Left lobe of liver (tissue), 2 donors: ENCODE measurements at places on chromosomes 3 and 15. TPM values are rescaled to one million over a fixed set of nuclear protein-coding genes. Genes with fewer than 3 reads are reported as not detected.
A peak's percentile ranks its signal among the peaks of the same experiment; 100 is the strongest.

GRCh38 chr3:141271279-141272030, 39.8 kb downstream of the PXYLP1 start:
- no peak for DNase-seq

IL17RE gene
- total RNA-seq, result 2.5 TPM

DHX36 gene
- 17.6 TPM for total RNA-seq

GNB4 gene
- total RNA-seq, result 3.3 TPM

ITPR1 gene
- total RNA-seq, result 8.7 TPM

FBXL22 gene
- 0.53 TPM for total RNA-seq

DNA sequence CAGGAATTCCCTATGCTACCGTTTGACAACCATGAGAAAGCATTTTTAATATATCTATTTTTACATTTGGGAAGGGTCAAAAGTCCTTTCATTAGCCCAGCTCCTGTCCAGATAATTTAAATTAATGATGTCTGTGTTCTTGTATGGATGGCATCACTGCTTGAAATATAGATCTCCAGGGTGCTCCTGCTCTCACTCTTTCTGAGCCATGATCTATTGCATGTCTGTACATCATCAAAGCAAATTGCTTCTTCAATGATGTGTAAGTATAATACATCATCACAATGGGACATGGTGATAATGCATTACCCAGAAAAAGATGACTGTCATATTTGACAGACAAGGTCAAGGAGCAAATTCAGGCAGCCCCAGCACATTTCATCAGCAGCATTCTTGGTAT, 223.6 kb upstream of the CNTN6 start:
- DNase-seq, result no peak

DNA sequence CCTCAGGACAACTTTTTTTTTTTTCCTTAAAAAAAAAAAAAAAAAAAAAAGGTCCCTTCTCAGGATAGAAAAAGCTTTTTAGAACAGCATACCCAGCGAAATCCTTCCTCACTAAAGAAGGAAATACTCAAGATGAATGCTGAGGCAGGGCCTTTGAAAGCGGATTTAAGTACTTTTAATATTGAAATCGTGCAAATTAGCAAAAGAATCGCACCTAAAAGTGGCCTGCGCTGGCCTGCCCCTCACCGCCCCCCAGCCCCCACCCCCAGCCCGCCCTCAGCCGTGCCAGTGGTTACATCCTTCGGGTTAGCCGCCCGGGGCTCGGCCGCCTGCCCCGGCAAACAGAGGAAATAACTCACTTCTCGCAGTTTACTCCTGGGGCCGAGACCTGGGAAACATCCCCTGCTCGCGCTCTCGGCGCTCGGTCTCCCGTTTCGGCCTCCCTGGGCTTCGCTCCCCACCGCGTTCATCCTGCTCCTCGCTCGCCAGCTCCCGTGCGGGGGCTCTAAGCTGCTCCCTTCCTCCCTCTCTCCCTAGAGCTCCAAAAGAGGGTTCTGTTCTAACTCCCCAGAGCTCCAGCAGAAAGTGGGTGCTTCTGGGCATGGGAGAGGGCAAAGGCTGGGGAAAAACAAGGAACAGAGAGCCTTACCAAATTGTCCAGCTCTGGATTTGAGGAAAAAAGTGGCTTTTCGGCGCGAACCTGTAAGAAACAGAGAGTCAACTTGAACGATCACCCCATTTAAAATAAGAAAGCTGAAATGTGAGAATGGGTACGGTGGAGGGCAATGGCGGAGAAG, 5.2 kb downstream of the MEIS2 start:
- no peak for DNase-seq

GRCh38 chr15:74173380-74174218, at the start of gene ISLR:
Gene ISLR (plus strand): TSS chr15:74173710. CDS start chr15:74174859, 1,149 bp downstream.
- DNase-seq, result peak; percentile 37

- DNase-seq, result no peak
These were observed 38.2 kb downstream of the TGFBR2 start for GRCh38 chr3:30644615-30645014.

DNA sequence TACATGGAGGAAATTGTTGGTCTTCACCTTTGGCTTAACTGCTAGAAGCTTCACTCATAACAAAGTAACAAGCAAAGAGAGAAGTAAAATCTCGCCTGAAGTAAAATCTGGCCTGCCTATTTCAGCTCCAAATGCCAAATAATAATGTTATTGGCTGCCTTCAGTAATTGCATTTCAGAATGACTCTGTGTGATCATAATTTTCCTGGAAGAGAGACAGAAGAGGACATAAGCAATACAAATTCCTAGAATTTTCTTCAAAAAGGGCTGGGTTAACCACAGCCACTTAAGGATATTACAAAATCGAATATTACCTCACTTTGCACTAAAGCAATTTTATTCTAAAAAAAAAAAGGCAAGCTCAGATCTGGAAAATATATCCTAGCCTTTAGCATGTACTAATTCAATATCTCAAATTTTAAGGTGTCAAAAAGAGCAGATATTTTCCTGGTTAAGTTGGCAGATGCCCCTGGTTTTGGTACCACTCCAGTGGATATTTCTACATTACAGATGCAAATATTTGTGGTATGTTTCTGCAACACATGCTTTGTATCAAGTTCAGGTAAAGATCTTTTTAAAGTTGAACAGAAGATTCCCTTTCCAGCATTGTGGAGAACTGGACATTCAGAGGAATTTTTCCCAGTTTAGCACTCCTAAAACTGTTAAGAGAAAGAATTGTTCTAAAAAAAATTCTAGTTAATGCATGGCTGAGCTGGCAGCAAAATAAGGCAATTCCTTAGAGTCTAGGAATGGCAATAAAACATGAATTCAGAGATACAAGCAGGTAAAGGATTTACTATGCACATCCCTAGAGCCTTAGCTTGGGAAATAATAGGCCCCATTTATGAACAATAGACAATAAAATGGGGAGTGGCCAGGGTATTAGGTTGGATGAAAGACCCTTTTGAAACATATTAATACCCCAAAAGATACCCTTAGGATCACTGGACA, 116.7 kb downstream of the STAC start:
- no peak for DNase-seq

HRG gene
- 324 TPM for total RNA-seq

DNA sequence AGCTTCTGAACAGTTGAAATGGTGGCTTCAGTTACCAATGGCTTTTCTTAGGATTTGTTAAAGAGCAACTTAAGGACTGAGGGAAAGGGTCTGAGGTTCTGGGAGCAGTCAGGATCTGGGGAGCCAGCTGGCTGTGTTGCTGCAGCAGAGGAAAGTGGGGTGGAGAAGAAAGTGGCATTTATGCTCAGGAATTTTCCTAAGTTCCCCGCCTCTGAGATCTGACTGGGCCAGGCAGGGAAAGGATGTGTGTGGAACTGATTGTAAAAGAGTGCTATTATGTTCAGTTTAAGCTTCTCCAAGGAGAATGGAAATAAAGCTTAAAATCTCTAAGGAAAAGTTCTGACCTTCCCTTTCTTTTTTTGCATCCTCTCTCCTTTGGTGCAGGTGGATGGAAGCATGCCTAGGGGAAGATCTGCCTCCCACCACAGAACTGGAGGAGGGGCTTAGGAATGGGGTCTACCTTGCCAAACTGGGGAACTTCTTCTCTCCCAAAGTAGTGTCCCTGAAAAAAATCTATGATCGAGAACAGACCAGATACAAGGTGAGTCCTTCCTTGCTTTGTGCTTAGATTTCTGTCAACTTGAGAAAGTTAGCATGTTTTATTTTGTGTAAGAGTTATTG, 37.8 kb downstream of the IQGAP1 start:
- no peak for DNase-seq

NIT2 gene
- 135 TPM for total RNA-seq

SLC22A13 gene
- 0.50 TPM for total RNA-seq

DNA sequence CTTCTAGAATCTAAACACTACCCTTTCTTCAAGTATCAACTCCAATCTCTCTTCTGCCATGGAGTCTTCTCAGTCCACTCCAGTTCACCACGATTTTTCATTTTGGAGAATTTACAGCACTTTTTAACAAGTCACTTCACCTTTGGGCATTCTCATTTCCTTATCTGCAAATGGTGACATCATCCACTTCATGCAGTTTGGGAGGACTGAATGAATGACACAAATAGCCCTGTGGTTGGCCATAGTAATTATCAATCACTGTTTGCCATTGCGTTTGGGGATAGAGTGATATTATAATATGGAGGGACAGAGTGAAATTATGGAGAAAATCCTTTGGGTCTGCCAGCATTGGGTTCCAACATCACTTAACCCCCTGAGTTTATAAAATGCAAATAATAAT, 38.0 kb upstream of the TM4SF1 start:
- no peak for DNase-seq

CSTA gene
- total RNA-seq, result 8.8 TPM

STAB1 gene
- total RNA-seq, result 71.5 TPM

DNA sequence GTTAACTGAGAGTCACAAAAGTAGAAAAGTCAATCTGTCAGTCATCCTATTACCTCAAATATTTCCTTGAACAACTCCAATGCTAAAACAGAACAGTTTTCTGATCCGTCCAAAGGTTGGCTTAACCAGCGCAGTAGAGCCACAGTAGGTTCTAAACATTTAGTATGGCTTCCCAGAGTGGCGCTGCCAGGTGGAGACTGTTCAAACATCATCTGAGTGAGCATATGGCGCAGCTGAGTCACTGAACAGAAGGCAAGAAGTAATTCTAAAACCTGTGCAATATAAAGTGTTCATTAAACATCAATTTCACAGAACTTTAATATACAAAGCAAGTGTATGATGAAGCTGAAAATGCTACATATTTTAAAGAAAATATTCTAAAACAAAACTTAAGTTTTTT, 19.9 kb downstream of the CIP2A start:
- no peak for DNase-seq

CAMP gene
- 0.40 TPM for total RNA-seq
